ENCODE measurements at places on chromosomes 3 and 15. TPM values are rescaled to one million over a fixed set of nuclear protein-coding genes. Genes with fewer than 3 reads are reported as not detected.

TMIE gene
- under 0.01 TPM for total RNA-seq

MME gene
- total RNA-seq = 102 TPM

SETD5 gene
- total RNA-seq = 103 TPM

SKOR1 gene
- total RNA-seq = 0.36 TPM

RYR3 gene
- not detected for total RNA-seq

PSTPIP1 gene
- not detected for total RNA-seq

SCG5 gene
- total RNA-seq = 9.0 TPM

UPK1B gene
- total RNA-seq = 0.36 TPM

RPL22L1 gene
- total RNA-seq = 297 TPM

AMOTL2 gene
- 300 TPM for total RNA-seq

DNAH1 gene
- 8.7 TPM for total RNA-seq

RCCD1 gene
- 11.2 TPM for total RNA-seq

DPPA2 gene
- not detected for total RNA-seq

CYP19A1 gene
- total RNA-seq = 2.2 TPM

ZNF662 gene
- total RNA-seq = 4.0 TPM

SPTBN5 gene
- total RNA-seq = 0.36 TPM

PRSS50 gene
- not detected for total RNA-seq

SLC9A9 gene
- 8.3 TPM for total RNA-seq

ECE2 gene
- total RNA-seq = not detected

MRAS gene
- total RNA-seq = 80.7 TPM

KLF13 gene
- 58.6 TPM for total RNA-seq

SAMD7 gene
- total RNA-seq = not detected

SOX2 gene
- total RNA-seq = not detected

FANCD2OS gene
- not detected for total RNA-seq

PHLDB2 gene
- 107 TPM for total RNA-seq

RAD18 gene
- total RNA-seq = 7.6 TPM

TLR9 gene
- total RNA-seq = not detected
